ENCODE measurements at places on chromosomes 2 and 18.

- DNase-seq: no peak
Measured at GRCh38 chr2:45192481-45192880, 183.2 kb upstream of the SIX2 start.

DNA sequence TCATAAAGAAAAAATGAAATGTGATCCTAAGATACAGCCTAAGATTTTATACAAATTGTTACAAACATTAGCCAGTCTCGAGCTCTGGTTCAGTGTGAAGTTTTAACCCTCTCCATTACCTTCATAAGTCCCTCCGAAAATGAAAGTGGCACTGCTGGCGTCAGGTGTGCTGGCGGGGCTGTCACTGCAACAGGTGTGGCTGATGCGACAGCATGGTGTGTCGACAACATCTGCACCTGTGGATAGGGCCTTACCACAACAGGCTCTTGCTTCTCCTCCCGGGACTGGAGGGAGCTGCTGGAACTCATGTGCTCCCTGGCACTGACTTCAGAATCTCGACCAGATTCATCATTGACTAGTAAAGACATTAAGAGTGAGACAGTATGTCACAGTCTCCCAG lies 10.3 kb downstream of the SAP130 start:
- no peak for DNase-seq

DNA sequence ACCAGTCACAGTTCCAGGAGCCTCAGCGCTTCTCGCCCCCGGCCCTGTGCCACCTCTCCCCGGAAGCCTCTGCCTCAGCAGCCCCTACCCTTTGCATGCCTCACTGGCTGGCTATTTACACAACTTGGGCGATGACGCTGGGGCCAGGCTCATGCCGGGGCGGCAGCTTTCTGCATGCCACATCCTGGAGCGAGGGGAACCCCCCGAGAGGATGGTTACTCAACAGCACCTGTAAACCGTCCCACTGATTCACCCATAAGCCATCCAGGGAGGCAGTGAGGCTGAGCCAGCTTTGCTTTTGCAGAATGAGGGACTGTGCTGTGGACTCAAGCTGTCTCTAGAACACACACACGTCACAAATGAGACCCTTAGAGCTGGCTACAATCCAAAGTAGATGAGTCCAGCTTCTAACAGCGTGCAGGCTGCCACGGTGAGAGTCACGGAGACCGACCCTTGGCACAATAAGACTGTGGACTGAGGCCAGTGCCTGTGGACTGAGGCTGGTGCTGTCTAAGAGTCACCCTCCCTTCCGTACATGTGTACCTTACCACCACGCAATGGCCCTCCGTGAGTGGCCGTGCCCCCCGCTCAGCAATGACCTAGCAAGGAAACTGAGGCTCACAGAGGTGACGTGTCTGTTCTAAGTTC lies 45.6 kb upstream of the ODC1 start:
- DNase-seq: no peak

DNA sequence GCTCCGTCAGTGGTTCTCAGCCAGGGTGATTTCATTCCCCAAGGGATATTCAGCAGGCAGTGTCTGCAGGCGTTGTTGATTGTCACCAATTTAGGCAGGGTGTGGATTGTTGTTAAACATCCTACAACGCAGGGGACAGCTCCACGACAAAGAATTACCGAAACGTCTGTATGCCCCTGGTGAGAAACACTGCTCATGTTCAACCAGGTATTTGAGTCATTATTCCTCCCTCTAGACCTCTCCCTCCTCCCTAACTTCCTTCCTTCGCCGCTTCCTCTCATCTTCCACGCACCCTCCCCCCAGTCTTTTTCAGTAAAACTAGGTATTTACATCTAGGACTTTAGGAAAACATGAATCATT lies 50.8 kb downstream of the NCK2 start:
- DNase-seq: no peak

DNA sequence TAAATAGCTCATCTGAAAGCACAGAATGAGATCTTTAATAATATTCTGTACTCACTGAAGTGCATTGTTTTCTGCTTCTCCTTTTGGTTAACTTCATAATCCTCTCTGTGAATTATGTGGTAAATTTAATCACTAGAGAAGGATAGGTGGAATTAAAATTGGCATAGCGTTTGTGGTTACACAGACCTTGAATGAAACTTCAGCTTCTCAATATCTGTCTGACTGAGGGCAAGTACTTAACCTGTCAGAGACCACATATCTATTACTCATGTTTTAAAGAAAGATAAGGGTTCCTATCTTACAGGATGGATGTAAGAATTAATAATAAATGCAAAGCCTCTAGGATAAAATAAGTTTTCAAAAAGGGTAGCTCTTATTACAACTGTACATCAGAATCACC lies 861.8 kb downstream of the TRIB2 start:
- DNase-seq: no peak

DNA sequence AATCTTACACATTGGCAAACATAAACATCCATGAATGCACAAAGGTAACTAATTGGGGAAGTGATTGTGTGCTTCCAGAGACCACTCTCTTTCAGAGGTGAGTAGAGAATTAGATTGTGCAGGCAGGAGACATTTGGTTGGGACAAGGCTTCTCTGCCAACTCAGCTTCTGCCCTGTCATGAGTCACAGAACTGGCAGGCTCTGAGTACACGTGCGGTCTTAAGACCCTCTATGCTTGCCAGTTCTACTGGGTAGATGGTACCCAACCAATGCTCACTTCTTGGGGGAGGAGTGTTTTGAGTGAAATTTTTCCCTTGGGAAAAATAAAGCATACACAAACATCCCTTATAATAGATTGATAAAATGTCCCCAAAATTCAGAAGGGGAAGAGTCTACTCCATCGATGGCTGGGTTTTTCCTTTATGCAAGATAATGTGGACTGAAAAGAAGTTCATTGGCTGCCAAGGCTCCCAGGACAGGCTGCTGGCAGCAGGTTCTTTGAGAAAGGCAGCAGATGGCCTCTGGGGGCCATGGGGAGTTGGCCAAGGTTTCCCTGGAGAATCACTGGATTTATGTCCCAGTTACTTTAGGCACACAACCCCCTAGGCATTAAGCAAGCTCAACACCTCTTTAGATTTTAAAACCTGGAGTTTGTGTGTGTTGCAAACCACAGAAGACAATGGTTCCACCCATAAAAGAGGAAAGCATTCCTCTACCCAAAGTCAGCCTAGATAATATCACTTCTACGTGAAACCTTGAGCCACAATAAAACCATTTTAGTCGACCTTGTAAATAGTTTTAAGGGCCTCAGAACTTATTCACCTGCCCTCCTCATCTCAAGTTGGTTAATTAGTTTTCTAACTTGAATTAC lies 417.0 kb downstream of the TXNL1 start:
- no peak for DNase-seq

DNA sequence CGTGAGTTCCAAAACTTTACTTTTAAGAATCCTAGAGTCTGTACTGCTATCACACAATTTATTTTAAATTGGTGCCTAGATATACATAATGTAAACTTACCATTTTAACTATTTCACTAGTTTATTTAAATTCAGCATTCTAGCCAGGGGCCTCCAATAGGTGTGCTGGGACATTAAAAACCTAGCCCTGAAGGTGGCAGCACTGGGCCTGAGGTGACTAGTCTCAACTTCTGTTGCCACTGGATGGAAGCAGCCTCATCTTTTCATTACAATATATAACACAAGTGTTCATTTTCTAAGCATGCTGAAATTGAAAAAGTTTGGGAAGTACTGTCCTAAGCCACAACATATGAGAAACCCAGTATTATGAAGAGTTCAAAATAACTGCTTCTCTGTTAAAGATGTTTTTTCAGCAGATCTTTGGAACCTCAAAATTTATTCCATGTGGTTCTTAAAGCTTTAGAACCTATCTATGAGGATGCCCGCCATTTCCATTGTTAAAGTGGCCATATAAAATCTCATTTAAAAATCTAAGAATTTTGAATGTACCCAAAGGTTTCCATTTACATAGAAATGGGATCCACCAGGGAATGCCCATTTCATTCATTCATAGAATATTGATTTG lies 2.9 kb upstream of the RBBP8 start:
- peak; percentile 68 for DNase-seq
